ENCODE measurements at places on chromosomes 16 and 17.

GRCh38 chr17:77437017-77437416 is 296.2 kb downstream of the SEC14L1 start:
- DNase-seq, result peak; percentile 87

DNA sequence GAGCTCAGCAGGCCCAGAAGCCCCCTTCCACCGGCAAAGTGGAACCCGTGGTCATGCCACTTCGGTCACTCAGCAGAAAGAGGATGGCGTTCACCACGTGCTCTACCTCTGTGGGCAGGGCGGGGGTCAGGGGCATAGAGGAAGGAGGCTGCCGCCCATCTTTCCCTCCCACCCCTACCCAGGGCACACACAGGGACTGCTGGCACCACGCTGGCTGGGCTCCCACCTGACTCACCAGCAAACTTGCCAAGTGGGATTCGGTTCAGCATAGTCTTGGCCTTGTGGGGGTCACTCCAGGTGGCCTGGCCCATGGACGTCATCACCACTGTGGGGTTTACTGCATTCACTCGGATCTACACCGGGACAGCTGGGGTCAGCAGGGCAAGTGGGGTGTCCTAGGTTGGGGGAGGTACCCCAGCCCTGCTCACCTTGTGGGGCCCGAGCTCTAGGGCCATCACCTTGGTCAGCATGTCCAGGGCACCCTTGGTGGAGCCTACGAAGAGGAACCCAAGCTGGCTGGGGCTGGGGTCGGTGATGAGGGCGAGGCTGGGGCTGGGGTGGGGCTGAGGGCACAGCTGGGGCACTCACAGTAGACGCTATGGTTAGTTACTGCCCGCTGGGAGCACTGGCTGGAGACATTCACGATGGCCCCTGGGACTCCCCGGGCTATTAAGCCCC is 1.4 kb downstream of the DCXR start:
- DNase-seq, result no peak

DNA sequence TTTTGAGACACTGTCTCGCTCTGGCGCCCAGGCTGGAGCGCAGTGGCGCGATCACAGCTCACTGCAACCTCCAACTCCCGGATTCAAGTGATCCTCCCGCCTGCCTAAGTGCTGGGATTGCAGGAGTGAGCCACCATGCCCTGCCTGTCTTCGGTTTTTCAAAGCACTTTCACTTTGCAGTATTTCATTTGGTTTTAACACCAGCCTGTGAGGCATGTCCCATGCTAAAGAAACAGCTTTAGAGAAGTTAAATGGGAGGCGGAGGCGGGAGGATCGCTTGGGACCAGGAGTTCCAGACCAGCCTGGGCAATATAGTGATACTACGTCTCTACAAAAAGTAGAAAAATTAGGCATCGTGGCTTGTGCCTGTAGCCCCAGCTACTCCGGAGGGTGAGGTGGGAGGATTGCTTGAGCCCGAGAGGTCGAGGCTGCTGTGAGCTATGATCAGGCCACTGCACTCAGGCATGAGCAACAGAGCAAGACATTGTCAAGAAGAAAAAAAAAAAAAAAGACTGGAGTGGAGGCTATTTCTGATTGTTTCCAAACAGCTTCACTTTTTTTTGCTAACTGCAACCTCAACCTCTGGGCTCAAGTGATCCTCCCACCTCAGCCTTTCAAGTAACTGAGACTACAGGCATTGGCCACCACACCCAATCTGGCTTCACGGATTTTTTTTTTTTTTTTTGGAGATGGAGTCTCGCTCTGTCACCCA is 1.3 kb downstream of the METTL23 start:
- no peak for DNase-seq

DNA sequence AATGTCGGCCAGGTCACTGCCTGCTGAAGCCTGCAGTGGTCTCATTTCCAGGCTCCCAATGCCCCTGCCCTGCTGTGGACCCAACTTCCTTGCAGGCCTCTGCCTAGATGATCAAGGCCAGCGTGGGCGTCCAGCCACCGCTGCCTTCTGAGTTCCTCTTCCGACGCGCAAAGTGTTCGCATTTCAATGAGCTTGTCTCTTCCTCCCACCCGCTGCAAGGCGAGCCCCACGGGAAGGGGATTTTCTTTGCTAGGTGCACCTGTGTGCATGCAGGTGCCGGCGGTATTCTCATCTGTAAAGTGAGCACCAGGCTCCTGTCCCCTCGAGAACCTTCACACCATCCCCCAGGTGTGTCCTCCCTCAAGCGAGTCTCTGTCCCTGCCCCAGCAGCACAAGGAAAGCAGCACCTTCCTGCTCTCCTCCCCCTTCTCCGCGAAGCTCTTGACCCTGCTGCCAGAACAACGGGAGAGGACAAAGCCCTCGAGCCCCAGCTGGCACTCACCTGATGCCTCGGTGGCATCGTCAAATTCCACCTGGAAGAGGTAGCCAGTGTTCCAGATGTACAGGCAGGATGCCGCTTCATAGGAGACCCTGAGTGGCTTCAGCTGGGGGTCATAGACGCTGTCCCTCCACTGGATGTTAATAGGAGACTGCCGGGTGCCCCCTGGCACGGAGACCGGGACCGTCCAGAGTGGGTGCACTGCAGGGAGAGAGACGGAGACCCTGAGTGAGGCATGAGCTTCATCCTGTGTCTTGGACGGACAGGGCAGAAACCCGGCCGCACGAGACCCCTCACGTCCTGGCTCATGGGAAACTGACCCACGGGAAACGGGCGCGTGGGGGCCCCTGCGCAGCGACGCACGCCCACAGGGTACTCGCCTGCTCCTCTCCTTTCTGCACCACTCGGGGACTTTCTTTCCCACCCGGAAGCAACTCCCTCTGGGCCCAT is 9.8 kb downstream of the CA5A start:
- no peak for DNase-seq

DNA sequence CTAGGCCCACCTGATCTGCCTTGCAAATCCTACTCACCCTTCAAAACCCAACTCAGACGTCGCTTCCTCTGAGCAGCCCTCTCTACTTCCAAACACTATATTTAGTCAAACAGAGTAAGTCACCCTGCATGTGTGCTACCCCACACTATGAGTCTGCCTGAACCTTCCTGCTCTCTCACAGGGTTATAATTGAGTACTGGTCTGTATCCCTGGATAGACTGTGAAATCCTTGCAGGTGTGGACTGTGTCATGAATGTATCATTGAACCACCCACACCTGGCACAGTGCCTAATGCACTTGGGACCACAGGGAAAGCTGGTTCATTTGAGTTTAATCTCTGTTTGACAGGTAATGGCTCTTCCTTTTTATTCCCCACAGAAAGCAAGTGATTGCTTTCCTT is 3.4 kb downstream of the FBXO39 start:
- DNase-seq, result no peak

DNA sequence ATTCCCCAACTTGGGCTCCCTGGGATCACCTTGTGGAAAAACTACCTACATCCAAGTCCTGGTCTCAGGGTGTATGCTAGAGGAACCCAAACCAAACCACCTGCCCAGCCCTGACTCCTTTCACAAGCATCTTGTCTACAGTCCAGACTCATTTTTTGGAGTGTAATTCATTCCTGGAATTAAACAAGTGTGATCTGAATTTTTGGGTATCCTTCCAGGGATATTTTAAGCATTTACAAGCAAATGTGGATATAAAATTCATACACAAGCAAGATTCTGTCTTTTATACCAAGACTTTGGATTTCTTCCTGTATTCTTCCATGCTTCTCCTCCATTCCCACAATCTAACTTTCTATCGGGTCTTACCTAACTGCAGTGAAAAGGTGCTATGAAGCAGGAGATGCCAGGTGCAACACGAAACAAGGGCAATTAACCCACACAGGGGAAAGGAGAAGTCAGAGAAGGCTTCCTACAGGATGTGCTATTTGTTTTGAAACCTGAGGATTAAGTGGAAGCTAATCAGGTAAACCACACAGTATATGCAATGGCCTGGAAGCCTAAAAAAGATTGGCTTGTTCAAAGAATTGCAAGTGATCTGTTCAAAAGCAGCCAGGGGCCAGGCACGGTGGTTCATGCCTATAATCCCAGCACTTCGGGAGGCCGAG is 417.2 kb upstream of the C16orf82 start:
- DNase-seq, result no peak

GRCh38 chr17:50856431-50856830 is 9.7 kb downstream of the TOB1 start:
- no peak for DNase-seq

DNA sequence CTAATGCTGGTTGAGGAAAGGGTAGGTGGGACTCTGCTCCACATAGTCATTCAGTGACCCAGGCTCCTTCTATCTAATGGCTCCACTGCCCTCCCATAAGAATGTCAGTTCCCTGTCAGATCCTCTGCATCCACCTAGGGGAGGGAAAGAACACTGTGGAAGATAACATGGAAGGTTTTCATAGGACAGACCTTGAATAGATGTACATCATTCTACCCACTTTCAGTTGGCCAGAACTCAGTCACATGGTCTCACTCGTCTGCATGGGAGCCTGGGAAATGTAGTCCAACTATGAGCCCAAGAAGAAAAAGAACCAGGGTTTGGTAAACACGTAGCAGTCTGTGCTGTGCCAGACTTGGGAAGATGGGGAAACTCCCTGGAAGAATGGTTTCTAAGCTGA is 27.1 kb upstream of the SCNN1B start:
- DNase-seq, result no peak

- no peak for DNase-seq
Observed at GRCh38 chr16:10322723-10323527, 62.9 kb upstream of the ATF7IP2 start.

- DNase-seq, result no peak
Observed at GRCh38 chr16:72166954-72167561, 4.9 kb downstream of the PMFBP1 start.

DNA sequence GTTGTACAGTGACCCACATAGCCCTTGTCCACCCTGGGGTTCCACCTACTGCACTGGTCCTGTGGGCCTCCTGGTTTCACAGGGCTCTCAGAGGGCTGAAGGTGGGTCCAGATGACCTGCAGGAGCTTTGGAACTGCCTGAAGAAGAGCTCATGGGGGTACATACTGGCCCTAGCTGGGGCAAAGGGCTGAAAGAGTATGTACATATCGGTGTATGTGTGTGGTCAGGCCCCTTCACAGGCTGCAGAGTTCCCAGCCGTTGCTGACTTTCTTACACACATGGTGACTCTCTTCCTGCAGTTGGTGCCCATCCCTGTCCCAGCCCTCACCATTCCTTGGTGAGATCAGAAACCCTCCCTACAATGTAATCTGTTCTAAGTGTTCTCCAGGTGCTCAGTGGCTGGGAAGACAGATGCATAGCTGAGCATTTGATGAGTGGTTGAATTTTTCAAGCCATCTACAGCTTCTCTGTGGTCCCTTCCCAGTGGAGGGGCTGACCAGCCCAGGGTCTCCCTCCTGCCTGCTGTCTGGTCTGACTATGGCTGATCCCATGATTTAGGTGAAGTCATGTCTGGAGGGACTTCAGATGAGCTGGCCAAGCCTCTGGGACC is 2.4 kb upstream of the NFATC3 start:
- no peak for DNase-seq

- DNase-seq, result peak; percentile 88
Observed at GRCh38 chr17:13114601-13115031, 96.8 kb upstream of the ELAC2 start.

DNA sequence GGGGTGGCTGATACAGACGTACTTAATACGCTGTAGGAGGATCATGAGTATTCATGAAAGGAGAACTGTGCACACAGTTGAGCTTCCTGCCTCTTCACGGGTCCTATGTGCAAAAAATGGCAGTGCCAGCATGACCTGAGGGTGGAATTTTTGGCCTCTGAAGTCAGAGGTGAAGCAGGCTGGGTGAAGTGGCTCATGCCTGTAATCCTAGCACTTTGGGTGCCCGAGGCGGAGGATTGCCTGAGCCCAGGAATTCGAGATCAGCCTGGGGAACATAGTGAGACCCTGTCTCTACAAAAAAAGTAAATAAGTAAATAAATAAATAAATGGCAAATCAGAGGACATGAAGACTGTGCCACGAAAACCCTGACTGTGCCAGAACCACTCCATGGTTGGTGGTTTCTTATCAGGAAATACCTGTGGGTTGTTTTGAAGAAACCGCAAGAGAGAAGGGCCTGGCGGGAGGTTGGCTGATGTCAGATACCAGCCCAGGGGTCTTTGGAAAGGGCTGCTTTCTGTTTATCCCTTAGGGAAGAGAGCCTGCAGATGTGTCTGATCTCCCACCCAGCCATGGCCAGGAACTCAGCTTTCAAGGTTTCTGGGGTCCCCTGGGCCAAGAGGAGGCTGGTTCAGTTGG is 3.4 kb downstream of the ASPSCR1 start:
- DNase-seq, result no peak

DNA sequence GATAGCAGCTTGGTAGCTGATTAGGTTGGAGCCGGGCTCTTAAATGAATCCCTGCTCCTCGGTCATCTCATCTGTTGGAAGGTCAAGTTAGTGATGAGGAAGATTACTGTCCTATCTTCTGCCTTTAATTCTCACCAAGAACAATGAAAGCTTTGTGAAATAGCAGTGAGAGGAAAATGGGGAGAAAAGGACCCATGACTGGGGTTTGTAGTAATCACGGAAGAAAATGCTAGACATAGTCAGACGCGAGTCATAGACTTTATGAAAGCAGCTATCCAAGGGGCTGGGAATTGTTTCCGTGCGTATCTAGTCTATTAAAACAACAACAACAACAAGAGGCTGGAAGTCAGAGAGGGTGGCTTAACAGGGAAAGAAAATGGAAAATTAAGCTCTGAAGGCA is 18.3 kb downstream of the PIK3R5 start:
- DNase-seq, result no peak

DNA sequence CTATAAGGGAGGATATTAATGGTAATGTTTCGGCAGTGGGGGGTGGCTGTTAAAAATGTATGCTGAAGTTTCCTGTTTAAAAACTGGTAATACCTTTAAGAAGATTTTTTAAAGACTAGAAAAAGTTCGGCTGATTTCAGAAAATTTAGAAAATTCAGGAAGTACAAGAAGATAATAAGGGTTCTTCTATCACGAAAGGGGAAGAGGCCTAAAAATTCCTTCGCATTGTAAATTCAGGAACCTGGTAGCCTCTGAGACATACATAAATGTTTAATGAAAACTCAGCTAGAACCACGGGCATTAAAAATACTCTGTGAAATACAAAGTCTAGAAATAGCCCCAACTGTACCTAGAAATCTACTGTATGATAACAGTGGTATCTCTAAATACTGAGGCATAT is 181.2 kb downstream of the PARN start:
- no peak for DNase-seq

GRCh38 chr17:55314784-55315491 is 50.2 kb downstream of the HLF start:
- DNase-seq, result no peak

GRCh38 chr16:46974352-46974751 is 878 bp upstream of the DNAJA2 start:
- DNase-seq, result peak; percentile 54

- no peak for DNase-seq
Observed at GRCh38 chr17:55666806-55667205, 55.9 kb downstream of the TMEM100 start.

Measured in eye (tissue), 1 donor.